Stimulated activated CD4-positive, alpha-beta T cell treated with anti-CD3 and anti-CD28 coated beads, Interleukin-2, amount 100 ng/mL, for 24 hours (primary cell): ENCODE measurements at places on chromosomes 6 and 20.

- DNase-seq: no peak
Measured at GRCh38 chr6:106511288-106512047, 117.8 kb downstream of the RTN4IP1 start.

GRCh38 chr6:26202811-26203583 is 115.8 kb downstream of the HFE start:
- DNase-seq: no peak

GRCh38 chr6:168574699-168575195 is 133.8 kb downstream of the SMOC2 start:
- DNase-seq: no peak

DNA sequence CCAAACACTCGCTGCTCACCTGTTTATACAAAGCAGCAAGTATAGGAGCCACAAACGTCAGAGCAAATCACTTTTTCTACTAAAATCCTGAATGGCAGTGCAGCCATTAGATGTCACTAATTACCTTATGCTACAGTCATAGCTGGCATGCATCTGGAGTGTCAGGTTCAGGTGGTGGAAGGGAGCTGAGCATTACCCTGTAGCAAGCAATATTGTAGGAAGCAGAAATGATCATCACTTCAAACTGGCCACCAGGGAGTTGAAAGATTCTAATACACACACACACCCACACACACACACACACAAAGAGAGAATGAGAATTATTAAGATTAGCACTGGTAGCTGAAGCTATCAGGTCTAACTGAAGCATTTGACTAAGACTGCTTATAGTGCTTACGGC is 75.8 kb downstream of the EFHC1 start:
- DNase-seq: no peak

GRCh38 chr20:62709537-62709905 is 885 bp downstream of the NTSR1 start:
- DNase-seq: no peak

DNA sequence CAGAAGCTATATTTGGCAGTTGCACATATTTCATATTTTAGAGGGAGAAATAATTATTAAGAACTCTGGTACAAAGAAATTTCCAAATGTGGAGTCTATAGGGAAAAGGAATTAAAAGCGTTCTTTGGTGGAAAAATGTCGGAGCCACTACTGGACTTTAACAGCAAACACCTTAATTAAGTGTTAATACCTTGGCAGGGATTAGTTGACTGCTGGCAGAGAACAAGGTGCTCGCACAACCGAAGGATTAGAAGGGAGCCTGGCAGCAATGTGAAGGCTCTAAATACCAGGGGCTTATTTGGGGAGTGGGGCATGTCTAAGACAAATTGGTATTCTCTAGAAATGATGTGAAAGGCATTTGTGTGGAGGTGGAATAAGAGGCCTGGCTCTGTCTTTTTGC is 98.9 kb downstream of the PAK5 start:
- no peak for DNase-seq

GRCh38 chr6:83711958-83712357 is 3.1 kb upstream of the SNAP91 start:
- no peak for DNase-seq

- DNase-seq: no peak
Measured at GRCh38 chr6:52595000-52595795, 18.3 kb upstream of the TRAM2 start.

GRCh38 chr20:4657096-4657495 is 64.6 kb upstream of the PRND start:
- no peak for DNase-seq

GRCh38 chr6:28251661-28252008 is 434 bp downstream of the ZKSCAN4 start:
- peak; percentile 42 for DNase-seq
